ENCODE measurements at places on chromosomes 13 and 19. TPM values are rescaled to one million over a fixed set of nuclear protein-coding genes. Genes with fewer than 3 reads are reported as not detected.

DNA sequence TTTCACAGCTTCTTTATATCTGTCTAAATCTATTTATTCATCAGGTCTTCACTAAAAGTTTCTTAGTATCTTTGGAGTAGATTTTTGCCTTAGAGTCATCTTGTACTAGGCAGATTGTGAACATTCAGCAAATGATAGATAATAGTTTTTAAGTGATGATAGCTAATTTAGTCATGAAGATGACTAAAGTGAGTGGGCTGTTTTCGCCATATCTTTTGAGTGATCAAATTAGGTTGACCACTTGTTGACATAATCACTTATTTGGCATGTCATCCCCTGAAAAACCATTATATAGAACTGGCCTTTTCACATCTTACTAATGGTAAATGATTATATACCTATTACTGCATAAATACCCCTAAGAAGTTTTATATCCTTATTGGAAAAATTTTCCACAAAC lies 999.2 kb downstream of the PCDH17 start:
- no peak for DNase-seq

DNA sequence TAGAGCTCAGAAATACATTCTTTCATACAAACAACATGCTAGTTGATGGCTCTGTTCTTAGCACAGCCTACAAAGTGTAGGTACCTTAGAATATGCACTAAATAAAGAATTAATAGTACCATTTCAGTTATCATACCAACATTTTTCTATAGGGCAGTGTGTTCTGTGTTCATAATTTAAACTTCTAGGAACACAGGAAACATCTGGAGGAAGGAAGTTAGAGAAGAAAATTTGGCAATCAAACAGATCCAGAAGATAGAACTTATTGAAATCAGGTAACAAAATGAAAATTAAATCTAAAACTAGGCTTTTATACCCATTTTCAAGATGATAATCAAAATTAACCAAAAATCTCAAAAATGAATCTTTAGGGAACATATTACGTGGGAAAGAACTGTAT lies 527.5 kb downstream of the DCT start:
- DNase-seq = no peak

DNA sequence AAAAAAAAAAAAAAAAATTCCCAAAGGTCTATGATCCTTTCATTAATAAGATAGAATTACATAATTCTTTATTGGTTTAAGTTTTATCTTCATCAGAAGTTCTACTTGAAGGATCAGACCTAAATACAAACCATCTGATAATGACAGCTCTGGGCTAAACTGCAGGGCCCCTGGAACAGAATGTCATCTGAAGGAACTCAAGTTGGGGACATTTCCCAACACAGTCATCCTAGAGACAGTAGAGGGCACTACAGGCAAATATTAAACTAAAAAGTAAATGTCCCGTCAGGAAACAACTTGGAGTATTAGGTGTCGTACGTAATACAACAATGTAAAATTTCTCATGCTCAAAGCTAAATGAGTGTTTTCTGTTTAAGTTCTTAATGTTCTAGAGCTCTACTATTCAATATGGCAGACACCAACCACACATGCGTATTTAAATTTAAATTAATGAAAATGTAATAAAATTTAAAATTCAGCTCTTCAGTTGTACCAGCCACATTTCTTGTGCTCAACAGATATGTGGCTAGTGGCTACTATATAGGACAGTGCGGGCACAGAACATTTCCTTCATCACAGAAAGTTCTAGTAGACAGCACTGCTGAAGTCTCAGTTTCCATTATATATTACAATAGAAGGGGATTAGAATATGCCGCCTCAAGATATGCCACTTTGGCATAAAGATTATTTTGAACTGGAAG lies 21.8 kb upstream of the NAXD start:
- no peak for DNase-seq

DNA sequence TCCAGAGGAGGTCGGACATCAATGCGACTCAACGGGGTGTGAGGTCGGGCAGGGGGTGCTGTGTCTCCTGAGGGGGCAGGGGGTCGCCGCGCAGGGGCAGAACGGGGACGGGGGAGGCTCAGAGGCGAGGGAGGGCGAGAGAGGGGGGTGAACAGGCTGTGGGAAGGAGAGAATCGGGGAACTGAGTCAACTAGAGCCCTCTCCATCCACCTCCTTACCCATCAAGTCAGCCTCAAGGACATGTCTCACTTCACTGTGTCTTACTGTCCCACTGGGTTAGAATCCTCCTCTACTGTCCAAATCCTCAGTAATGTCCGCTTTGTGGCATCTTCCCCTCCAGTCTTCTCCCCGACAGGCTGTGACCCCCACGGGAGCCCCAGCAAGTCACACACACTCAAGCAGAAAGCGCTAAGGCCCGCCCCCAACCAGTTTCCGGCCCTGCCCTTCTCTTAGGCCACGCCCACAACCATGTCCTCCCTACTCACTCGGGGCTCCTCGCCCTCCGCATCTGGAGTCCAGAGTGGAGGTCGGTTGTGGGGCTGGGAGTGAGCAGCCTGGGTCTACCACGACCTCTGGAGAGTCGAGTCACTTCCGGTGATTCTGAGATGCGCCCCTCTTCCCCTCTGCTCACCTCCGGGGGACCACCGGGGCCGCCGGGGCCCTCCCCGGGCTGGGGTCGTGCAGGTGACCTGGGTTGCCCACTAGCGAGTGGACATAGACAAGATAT lies 9.3 kb downstream of the PLEKHA4 start:
- no peak for DNase-seq

DNA sequence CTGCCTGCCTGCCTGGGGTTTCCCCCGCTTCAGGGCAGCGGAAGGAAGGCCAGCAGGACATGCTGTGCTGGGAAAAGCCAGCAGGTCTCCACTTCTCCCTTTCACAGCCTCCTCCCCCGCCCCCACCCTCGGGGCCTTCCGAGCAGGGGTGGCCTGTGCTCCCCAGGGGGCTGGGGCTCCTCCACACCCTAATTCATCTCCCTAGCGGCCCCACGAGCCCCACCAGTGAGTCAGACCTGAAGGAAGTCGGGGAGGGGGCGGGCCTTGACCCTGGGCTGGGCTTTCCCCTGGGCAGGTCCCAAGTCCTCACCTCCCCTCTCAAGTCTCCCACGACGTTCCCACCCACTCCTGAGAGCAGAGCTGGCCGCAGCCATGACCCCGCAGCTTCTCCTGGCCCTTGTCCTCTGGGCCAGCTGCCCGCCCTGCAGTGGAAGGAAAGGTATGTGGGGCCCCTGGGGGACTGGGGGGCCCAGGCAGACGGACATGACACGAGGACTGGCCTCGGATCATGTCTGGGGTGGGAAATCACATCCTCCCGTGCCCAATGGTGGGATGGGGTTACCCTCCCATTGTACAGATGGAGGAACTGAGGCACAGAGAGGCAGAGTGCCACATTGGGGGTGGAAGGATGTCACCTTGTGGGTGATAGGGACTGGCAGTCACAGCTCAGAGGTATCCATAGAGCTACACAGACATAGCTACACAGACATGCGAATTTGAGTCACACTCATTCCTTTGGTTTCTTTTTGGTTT lies at the start of gene EBI3:
TSS of gene EBI3 (plus strand) at position 345 of the 753 bp plus-strand sequence. CDS start at position 373, 28 bp downstream.
- DNase-seq = no peak

GRCh38 chr19:7947939-7948338 lies 4.5 kb upstream of the TIMM44 start:
- DNase-seq = no peak

- DNase-seq = no peak
Measured at GRCh38 chr19:35346193-35347052, 1.3 kb upstream of the FFAR1 start.

DNA sequence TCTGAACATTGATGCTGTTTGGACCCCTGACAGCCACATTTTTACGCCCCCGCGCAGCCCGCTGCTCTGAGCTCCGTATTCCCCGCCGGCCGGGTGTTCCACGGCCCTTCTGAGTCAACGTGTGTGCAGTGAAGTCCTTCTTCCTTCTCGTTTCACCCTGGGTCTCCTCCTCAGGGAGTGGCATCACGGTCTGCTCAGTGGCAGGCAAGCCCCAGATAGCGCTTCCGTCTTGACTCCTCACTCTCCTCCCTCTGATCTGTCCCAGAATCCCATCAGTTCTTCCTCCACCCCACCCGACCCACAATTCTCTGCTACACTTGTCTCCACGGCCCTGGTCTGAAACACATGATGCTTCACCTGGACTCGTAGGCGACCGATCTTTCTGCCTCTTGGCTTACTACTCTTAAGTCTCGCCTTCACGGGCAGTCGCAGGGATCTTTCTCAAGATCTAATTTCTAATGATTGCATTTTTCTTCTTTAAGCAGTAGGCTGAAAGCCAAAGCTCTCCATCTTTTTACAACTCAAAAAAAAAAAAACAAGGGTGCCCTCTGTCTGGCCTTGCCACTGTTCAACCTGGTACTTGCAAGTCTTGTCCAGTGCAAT lies 33.9 kb downstream of the CCNE1 start:
- DNase-seq = peak; percentile 62

GRCh38 chr19:54458648-54459281 lies 4.8 kb downstream of the LENG9 start:
- peak; percentile 91 for DNase-seq

DNA sequence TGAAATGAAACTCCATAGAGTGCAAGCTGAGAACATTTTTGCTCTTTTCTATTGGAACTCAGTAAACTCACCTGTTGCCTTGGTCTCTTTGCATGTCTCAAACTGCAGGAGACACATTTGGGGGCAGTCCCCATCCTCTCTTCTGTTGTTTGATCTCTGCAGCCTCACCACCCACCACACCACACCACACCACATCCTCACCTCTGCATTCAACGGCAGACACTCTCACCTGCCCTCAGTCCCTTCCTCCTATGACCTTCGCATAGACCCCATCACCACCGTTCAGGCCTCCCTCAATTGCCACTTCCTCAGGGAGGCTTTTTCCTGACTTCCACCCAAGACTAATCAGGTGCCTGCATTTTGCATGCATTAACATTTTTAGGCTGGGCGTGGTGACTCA lies 14.4 kb upstream of the TPM4 start:
- DNase-seq = peak; percentile 44

The ANGPTL4 gene
- 143 TPM for total RNA-seq

The ZNF699 gene
- total RNA-seq = 10.5 TPM

The ZNF492 gene
- not detected for total RNA-seq

Data from chondrocyte (in vitro differentiated cells).